ENCODE measurements at places on chromosomes 1 and 21.

GRCh38 chr1:226919587-226919986, 20.5 kb upstream of the COQ8A start:
- no peak for DNase-seq

- no peak for DNase-seq
These were observed 1162.4 kb downstream of the BRINP3 start for GRCh38 chr1:189315035-189315901.

DNA sequence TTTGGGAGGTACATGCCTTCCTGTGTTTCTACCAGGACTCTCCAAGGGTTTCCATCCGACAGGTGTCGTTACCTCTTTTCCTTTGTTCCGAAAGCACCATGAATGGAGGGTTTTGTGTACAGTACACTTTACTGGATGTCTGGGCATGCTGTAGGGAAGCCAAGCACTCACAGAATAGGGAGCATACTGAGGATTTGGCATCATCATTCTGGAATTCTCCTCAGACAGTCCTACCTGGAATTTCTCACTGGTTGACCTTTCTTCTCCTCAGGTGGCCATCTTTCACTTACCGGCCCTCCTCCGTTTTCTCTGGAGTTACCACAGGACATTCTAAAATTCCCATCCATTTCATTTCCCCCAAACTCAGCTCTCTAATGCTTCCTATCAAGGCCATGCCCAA, 5.9 kb upstream of the MPL start:
- no peak for DNase-seq

DNA sequence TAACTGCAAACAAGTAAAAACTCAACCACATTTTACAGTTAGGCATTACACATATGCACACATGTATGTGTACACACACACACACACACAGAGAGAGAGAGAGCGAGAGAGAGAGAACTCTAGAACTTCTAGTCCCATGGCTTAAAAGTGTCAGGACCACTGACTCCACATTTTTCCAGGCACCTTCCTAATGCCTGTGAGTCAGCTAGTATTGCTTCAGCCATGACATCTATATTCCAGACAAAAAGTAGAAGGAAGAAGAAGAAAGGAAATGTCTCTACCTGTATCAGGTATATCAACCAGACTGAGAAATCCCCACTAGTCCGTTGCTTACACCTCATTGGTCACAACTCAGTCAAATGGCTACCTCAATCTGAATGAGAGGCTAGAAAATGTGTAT, 31.9 kb upstream of the TACSTD2 start:
- no peak for DNase-seq

GRCh38 chr1:212514782-212515181, 82.1 kb downstream of the NENF start:
- DNase-seq: no peak

- no peak for DNase-seq
These were observed 14.1 kb downstream of the TTC3 start for GRCh38 chr21:37087188-37087587.

GRCh38 chr1:77282187-77282865, 507 bp downstream of the AK5 start:
- peak; percentile 65 for DNase-seq

DNA sequence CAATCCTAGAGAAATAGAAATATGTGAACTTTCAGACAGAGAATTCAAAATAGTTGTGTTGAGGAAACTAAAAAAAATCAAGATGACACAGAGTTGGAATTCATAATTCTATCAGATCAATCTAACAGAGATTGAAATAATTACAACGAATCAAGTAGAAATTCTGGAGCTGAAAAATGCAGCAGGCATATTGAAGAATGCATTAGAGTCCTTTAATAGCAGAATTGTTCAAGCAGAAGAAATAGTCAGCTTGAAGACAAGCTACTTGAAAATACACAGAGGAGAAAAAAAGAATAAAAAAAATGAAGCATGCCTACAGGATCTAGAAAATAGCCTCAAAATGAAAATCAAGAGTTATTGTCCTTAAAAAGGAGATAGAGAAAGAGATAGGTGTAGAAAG, 347.1 kb downstream of the NCAM2 start:
- DNase-seq: no peak

DNA sequence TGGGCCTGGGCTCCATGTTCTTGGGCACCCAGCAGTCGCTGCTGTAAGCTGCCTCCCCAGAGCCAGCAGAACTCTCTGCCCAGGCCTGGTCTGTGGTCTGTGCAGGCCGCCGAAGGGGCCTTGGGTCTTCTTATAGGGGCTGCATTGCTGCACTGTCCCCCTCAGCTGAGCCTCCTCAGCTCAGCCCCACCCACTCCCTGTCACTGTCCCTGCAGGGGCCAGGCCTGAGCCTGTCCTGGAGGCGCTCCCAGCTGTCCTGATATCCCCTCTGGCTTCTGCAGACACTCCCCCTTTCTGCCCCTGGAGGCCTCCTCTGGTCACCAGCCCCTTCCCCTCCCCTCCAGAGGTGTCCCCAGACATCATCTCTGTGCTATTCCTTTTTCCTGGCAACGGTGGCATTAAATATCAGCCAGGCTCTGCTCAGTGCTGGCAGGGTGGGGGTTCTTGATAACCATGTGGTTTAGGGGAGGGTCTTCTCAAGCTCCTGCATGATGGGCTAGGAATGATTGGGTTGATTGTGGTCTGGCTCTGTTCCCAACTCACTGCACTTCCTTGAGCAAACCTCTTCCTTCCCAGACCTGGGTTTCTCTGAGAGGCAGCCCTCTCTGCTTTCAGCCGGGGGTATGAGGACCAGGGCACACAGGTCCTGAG, 3.7 kb upstream of the FOXO6 start:
- no peak for DNase-seq

GRCh38 chr1:43879414-43879813, 54.2 kb upstream of the ARTN start:
- no peak for DNase-seq

DNA sequence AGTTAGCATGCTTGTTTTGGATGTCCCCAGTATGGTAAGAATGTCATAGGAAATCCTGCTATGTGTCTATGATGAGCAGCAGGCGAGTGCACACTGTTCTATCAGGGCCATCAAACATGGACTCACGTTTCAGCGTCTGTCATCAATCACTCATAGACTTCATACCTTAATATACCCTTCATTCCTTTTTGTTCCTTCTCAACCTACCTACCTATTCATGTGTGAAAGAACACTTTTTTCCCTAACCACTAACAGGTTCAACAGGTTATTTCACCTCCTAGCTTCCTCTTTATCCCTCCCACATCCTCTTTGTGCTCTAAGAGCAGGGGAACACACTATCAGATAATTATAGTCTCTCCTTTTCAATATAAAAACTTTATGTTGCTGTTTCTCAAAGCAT, 300.6 kb downstream of the TM2D1 start:
- DNase-seq: no peak

DNA sequence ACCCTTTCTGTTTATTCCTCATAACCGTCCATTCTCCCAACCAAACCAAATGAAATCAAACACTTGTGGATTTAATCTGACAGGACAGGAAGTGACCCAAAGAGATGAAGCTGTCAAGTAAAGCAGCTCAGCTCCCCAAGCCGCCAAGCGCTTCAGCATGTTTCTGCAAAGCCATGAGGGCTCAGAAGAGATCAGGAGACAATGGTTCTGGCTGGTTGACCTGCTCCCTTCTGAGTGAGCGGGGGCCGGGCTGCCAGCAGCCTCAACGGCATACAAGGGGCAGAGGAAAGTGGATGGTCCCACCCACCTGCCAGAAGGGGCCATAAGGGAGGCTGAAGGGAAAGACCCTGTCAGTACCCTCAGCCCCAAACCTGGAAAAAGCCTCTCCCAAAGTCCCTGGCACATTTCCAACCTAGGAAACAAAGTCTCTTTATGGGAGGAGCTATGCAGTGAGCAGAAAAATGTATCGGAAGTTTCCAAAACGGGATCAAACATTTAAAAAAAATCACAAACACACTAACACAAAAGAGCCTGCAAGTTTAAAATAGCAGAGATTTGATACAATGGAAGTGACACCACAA, 45.4 kb downstream of the SLC45A1 start:
- DNase-seq: no peak

DNA sequence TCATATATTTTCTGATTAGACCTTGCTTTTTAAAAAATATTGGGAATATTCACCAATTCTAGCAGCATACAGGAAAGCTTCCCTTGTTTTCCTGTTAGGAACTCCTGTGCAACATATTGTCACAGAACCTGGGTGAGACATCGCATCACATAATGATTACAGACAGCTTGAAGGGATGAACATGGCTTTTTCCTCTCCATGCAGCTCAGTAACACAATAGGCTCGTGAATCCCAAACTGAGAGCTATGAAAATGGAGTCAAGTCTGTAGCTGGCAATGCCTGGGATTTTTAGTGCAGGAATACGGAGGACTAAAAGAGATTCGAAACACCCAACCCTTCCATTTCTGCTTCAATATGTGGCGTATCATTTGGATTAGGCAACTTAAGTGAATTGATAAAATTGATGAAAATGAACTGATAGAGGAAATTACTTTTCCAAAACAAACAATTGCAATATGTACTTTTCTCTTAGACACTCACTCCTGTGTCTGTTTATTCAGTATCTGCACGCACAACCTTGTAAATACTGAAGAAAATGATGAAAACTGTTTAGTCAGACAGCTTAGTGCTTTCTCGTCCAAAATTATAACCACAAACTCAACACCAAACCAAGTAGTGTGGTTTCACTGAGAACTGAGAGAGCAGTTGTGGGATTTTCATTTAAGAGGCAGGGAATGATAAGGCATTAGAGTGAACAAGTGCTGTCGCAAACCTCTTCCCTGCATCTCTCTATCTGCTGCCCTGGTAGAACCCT, 250.4 kb downstream of the PTBP2 start:
- no peak for DNase-seq

DNA sequence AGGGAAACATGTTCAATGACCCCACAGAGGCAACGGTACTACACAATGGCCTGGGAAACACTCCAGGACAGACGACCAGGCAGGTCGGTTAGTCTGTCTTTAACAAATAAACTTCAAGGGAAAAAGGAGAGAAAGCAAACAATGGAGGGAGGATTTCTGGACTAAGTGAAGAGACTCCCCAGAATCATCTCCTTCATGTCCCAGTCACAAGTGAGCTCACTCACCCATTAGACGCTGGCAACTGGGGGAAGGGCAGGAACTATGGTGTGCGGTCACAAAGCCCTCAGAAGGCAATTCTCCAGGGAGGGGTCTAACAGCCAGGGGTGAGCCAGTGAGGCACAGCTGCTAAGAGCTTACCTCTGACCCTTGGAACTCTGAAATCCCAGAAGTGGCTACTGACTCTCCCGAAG, 55.7 kb upstream of the NADK start:
- no peak for DNase-seq

- DNase-seq: no peak
These were observed 27.5 kb downstream of the CTH start for GRCh38 chr1:70438529-70438928.

DNA sequence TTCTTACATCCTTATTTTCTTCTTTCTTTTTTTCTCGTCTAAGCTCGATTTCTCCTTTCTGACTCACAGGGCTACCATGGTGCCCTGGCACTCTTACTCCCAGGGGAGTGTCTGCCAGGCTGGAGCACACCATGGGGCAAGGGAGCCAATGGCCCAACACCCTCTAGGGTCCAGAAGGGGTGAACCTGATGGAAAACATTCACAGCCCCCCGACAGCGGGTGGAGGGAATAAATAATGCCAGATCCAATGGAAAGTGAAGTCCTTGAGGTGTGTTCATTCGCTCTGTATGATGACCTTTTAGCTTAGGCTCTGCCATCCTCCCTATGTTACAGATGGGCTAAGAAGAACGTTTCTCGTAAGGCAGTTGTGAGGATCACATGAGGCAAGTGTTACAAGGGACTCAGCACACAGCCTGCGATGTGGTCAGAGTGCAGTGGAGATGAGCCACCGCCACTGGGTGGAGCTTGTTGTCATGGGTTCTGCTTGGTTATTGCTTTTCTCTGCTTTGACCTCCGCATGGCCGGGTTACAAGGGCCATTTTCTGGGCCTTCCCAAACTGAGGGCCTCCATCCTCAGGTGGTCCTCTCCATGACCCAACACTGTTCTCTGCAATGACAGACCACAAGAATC, 3.5 kb upstream of the FCMR start:
- peak; percentile 78 for DNase-seq

GRCh38 chr1:160850993-160851392, 11.7 kb downstream of the CD244 start:
- no peak for DNase-seq

DNA sequence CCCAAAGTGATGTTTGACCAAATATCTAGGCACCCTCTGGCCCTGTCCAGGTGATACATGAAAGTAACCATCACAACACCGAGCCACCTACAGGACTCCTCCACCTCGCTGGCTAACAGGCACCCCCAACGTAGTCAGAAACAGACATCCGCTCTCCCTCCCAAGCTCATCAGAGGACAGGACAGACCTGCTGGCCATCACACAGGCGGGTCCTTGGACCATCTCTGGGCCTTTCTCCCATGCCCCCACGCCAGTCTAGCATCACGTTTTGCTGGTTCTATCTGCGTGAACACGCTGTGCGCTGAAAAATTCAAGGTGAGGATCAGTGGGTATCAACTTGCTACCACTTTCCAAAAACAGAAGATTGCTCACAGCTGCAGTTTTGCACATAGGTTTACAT, 21.4 kb upstream of the ADARB1 start:
- DNase-seq: no peak

GRCh38 chr1:232182236-232182635, 447.7 kb downstream of the SIPA1L2 start:
- DNase-seq: no peak

- DNase-seq: no peak
These were observed 177.6 kb downstream of the GABPA start for GRCh38 chr21:25912402-25912746.

- peak; percentile 44 for DNase-seq
These were observed 61.0 kb downstream of the POFUT2 start for GRCh38 chr21:45226540-45227326.

- no peak for DNase-seq
These were observed 94.0 kb downstream of the TNR start for GRCh38 chr1:175649416-175649815.

- no peak for DNase-seq
These were observed 32.1 kb upstream of the ACTRT2 start for GRCh38 chr1:2989185-2989584.

DNA sequence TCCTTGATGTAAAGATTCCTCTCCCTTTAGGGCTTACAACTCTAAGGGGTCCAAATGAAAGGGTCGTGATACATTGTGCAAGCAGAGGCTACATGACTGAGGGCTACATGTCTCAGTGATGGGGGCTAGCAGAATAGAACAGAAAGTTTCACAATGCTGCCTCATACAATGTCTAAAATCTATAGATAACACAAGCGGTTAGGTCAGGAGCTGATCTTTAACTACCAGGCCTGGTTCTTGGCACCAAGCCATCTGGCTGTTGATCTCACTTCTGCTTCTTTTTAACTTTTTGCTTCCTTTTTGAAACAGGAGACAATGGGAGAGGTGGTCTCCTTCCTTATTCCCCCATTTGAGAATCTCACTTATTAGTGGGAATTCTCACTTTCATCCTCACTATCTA, 710.2 kb downstream of the AMY1C start:
- no peak for DNase-seq

- no peak for DNase-seq
These were observed 63.9 kb downstream of the SDC3 start for GRCh38 chr1:30844631-30845030.
